ENCODE measurements at places on chromosomes 12 and 14.

DNA sequence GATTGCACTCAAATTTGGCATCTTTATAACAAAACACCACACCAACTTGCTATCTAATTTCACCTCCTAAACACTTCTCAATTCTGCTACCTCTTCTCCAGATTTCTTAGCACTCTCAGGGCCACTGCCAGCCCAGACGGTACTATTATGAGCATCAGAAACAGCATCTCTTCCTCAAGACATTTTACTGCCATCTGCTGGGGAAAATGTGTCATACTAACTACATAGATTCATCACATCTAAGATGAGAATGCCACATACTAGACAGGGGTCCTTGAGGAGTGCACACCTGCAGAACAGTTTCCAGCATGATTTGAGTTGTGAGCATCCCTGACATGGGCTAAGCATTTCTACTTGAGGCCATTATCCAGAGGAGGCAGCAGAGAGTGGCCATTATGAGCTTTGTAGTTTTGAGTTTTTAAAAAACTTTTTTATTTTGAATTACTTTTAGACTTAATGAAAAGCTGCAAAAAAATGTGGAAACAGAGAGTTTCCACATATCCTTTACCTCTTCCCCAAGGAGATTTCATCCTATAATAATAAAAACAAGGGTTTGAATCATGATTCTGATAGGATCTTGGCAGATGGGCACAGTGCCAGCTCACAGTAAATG, 15.1 kb upstream of the GRIP1 start:
- DNase-seq, result peak; percentile 58

DNA sequence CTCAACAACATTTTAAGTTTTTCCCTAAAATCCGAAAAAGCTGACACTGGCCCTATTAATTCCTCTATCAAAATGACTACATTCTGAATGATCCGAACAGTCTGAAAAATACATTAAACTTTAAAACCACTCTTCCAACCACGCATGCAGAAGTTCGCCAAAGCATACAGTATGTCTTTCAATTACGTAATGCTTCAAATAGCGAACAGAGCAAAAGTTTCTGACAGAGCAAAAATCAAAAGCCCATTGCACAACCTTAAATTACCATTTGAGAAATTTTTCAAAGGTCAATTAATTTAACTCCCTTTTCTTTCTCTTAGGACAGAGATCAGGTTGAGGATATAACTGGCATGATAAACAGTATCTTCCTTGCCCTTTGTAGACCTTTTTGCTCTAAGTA, 33.2 kb downstream of the LRIG3 start:
- DNase-seq, result no peak

DNA sequence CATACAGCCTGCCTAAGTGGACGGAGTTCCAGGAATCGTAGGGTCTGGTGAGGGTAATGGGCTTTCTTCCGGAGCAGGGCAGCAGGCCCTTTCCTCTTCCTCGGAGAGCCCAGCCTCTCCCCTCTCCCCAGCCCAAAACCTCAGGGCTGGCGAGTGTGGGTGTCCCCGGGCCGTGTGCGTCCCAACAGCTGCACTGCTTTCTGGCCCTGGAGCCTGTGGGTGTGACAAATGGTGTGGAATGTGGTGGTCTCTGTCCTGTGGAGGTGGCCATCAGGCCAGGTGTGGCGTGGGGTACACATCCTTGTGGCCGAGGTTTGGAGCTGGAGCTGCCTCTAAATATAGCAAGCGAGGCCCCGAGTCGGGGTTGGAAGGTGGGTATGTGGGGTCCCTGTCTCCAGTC, 8.5 kb downstream of the ORAI1 start:
- no peak for DNase-seq

- DNase-seq, result no peak
Measured at GRCh38 chr12:51475543-51475942, 50.9 kb downstream of the SLC4A8 start.

DNA sequence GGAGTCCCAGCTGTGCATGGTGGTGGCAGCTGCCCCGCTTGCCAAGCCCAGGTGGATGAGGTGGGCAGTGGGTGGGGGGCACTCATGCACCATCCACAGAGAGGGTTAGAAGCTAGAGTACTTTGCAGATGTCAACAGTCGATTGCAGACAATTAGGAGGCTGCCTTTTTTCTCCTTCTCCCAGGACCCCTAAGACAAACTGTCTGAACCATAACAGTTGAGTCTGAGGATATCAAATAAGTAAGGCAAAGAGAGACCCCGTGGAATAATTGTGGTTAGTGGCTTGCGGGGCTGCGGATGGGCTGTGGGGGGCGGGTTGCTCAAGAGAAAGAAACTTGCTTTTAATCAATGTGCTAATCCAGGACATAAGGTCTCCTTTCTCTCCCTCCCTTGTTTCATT, 926.2 kb downstream of the VRK1 start:
- DNase-seq, result no peak

DNA sequence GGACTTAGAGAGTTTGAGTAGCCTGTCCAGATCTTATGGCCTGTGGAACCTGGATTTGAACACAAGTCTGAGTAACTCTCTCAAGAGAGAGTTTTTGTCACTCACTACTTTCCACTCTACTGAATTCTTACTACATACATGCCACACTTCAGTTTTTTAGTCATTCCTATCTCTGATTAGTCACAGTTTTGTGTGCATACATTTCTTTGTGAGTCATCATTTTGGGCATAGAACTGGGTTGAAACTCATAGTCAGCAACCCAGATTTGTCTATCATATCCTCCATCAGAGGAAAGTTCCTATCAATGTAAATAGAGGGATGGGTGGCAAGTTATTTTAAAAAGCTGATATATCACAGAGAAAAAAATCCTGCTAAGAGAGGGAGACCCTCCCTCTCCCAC, 42.9 kb downstream of the FLRT2 start:
- DNase-seq, result no peak

- DNase-seq, result no peak
Measured at GRCh38 chr12:64740646-64741045, 18.6 kb downstream of the GNS start.

DNA sequence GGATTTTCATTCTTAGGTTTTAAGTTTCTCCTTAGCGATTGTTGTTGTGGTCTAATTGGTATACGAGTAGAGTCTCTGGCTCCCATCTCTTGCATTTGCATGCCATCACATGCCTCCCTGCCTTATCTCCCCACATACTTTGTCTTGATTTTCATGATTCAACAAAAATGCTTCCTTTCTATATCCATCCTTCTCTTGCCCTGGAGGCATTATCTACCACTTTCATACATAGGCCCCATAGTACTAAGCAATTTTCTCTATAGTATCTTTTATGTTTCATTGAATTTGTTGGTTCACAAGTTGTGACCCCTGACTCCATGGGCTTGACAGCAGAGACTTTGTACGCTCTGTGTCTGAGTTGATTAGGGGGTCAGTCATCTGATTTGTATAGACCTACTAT, 226.1 kb downstream of the ACSS3 start:
- DNase-seq, result no peak

DNA sequence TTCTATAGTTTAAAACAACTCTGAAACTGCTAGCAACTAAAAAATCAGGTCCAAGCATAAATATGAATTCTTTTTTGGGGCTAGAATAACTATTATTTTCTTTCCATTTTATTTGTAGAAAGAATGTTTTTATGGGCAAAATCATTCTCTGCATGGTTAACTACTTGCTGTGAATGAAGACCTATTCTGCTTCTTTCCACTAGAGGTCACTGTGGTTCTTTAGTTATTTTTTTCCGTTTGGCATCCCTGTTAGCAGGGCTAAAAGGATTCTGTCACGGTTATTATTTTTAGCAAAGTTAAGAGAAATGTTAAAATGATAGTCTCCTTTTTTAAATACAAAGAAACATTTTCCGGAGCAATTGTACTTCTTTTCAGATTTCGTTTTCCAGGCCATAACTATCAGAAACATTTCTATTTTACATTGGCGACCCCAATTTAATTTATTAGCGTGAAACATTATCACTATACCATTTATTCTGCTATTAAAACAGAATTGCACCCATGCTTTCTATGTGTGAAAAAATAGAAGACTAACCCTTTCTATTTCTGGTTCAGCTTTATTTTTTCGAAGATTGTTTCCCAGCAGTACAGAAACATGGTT, 404.8 kb downstream of the ATP23 start:
- peak; percentile 47 for DNase-seq

GRCh38 chr14:70563869-70564268, 29.1 kb upstream of the ADAM20 start:
- DNase-seq, result peak; percentile 26

DNA sequence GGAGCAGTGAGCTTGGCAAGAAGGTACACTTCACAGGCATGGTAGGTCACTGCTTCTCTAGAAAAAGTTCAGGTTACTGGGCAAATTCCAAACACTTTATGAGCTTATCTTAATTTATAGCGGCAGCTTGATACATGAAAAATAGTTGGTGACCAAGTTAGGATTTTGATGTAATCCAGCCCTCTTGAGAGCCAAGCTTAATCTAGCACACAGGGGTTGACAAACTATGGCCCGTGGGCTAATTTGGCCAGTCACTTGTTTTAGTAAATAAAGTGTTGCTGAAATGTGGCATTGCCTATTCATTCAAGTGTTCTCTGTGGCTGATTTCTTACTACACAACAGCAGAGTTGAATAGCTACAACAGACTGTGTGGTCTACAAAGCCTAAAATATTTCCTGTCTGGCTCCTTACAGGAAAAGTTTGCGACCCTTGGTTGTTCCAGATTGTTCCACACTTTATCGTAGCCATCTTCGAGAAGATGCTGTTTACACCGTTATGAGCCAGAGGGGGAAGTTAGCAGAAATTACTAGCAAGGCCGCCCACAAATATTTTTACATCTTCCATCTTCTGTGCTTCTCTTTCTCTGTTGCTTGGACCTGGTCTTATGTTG, 120.9 kb downstream of the DAAM1 start:
- DNase-seq, result no peak

DNA sequence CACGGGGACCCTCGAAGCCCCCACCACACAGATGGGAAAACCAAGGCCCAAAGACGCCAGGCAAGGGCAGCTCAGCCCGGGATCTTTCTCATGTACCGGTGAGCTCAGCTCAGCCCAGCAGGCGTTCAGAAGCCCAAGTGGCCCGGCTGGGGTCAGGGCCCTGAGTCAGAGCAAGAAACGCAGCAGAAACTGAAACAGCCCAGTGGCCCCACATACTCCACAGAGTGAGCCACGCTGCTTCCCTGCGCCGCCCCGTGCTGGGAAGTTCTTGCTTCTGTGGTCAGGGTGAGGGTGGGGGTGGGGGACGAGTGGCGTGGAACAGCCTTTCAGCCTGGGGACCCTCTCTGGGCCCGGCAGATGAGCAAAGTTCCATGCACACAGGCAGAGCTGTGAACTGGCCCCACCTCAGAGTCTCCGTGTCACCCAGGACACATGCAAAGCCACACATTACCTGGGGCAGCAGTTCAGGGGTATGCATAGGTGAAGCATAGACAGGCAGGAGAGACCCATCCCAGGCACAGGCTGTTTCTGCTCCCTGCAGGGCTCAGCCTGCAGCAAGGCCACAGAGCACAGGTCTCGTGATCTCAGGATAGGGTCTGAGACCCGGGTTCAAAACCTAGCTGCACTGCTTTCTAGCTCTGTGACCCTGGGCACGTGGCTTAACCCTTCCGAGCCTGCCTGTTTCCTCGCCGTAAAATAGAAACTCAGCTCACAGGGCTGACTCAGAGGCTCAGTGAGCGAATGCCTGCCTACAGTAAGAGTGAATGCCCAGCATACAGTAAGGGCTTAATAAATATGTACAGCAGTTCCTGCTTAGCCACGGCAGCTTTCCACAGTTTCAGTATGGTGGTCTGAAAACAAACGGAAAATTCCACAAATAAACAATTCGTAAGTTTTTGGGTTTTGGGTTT, 21.6 kb downstream of the NCOR2 start:
- no peak for DNase-seq

GRCh38 chr14:73842851-73843250, 8.8 kb upstream of the PTGR2 start:
- no peak for DNase-seq

DNA sequence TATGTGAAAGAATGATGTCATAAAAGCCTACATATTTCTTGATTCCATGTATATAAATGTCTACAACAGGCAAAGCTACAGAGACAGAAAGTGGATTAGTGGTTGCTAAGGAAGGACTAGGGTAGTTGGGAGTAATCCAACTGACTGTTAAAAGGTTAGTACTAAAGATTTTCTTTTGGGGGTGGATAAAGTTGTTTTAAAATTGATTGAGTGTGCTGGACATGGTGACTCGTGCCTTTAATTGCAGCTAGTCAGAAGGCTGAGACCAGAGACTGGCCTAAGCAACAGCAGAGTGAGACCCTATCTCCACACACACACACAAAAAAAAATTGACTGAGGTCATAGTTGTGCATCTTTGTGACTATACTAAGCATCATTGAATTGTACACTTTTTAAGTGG, 234.3 kb downstream of the C12orf50 start:
- DNase-seq, result no peak

DNA sequence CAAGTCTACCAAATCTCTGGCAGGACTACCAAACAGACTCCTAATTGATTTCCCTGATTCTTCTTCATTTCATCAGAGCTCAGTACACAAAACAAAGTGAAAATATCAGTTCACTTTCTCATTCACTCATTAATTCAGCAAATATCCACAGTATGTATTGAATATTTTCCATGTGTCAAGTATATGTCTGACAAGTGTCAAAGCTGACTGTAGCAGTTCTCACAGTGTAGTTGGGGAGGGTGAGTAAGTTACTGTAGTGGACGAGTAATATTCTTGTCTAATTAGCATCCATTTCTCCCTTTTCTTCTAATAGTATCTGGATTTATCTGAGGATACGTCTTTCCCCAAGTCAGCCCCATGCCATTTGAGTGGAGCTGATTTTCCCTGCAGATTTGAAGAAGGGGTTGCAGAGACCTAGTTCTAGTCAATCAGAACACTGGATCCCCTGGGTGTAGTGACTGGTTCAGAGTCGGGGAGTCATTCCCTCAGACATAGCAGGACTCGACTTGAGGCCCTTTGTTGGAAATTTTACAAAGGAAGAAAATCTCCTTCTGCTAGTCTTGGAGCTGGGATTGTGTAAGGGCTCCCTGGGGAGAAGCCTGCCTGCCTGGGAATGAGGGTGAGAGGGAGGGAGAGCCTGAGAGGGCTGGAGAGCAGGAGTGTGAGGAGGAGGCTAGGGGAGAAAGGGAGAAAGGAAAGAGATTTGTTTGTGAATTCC, 51.4 kb downstream of the GRIP1 start:
- DNase-seq, result peak; percentile 39

DNA sequence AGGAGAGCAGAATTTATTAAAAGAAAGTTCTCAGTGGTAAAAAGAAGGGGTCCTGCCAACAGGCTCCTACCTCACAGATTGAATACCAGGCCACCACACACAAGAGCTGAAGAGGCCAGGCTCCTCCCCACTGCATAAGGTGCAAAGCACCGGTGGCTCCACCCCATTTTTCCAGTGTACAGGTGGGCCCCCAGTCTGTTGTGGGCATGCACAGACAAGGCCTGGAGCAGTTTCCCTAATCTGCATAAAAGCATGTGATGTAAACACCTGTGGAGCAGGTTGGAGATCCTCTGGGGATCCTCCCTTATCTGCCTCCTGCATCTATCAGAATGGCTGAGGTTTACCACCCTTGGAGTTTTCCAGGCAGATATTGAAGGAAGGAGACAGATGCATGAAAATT, 45.7 kb upstream of the PDZRN4 start:
- DNase-seq, result no peak

GRCh38 chr14:56374421-56374820, 205.2 kb upstream of the TMEM260 start:
- DNase-seq, result no peak

- DNase-seq, result peak; percentile 4
Measured at GRCh38 chr14:101118233-101118632, 214.7 kb upstream of the RTL1 start.

- no peak for DNase-seq
Measured at GRCh38 chr12:67681105-67681778, 32.7 kb downstream of the DYRK2 start.
